ENCODE measurements at places on chromosomes 2 and 18.

GRCh38 chr2:42013409-42013808 is 34.4 kb upstream of the PKDCC start:
- no peak for DNase-seq

DNA sequence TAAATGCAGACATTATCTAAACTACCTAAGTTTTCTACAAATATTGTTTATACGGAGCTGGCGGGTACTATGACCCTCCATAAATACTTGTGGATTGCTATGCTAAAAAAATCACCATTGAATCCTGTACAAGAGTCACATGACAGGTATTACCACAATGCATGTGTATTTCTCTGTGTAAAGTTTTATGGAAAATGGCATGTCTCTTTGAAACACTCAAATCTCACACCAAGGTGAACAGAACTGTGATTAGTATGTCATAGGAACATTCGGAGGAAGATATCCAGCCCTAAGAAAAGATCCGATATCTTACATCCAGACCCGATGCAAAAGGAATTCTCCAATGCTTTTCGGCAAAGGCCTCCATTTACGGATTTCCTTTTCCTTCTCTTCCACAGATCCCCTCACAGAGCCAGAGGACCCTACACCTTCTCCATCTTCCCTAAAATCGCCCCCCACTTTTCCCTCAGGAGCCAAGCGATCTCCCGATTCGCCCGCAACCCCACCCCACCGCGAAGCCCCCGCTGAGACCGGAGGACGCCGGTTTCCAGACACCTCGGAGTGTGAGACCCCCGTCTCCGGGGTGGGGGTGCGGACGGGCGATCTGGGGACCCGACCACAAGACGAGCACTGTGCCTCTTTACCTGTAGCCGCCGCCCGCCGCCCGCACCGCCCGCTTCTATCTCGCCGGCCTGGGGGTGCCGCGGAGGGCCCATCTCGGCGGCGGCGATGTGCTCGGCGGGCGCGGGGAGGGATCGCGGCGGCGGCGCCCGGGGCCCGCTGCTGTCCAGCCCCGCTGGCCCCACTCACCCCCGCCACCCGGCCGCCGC is 1.2 kb downstream of the SAP130 start:
- DNase-seq, result no peak

GRCh38 chr2:174263997-174264396 is 15.7 kb upstream of the OLA1 start:
- DNase-seq, result peak; percentile 89

- DNase-seq, result no peak
Observed at GRCh38 chr2:47568164-47568850, 165.4 kb downstream of the MSH2 start.
